ENCODE measurements at places on chromosomes 1 and 21. TPM values are rescaled to one million over a fixed set of nuclear protein-coding genes. Genes with fewer than 3 reads are reported as not detected.

Gene PDPN
- not detected for total RNA-seq

Gene SHISAL2A
- 9.8 TPM for total RNA-seq

Gene CFHR4
- not detected for total RNA-seq

DNA sequence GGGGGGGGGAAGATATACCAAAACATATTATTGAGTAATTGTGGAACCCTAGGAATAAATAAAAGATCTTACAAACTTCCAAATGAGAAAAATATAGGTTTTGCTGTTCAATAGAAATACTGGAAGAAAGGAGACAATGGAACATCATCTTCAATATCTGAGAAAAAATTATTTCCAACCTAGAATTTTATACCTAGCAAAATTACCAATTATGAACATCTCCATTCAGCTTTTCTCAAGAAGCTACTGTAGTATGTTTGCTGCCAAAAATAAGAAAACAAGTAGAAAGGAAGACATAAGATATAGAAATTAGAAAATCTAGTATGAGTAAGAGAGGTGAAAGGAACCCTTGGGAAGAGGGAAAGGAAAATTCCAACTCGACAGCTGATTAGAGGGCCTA is 84.0 kb downstream of the GPR52 start:
- DNase-seq: no peak

DNA sequence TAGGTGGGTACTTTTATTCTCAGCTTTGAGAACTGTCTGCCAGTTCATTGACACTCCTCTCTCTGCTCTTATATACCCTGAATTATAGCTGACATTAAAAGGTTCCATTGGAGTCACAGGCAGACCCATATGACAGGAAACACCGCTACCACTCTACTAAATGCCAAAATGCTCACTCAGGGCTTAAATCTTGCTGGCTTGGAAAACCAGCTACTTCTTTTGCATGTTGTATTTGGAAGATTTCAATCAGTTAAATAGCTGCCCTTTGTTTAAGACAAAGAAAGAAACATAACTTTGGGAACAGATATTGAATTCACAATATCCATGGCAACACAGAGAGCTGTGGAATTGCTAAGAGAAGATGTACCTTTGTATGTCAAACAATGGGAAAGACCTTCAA is 876.5 kb downstream of the USP25 start:
- no peak for DNase-seq

DNA sequence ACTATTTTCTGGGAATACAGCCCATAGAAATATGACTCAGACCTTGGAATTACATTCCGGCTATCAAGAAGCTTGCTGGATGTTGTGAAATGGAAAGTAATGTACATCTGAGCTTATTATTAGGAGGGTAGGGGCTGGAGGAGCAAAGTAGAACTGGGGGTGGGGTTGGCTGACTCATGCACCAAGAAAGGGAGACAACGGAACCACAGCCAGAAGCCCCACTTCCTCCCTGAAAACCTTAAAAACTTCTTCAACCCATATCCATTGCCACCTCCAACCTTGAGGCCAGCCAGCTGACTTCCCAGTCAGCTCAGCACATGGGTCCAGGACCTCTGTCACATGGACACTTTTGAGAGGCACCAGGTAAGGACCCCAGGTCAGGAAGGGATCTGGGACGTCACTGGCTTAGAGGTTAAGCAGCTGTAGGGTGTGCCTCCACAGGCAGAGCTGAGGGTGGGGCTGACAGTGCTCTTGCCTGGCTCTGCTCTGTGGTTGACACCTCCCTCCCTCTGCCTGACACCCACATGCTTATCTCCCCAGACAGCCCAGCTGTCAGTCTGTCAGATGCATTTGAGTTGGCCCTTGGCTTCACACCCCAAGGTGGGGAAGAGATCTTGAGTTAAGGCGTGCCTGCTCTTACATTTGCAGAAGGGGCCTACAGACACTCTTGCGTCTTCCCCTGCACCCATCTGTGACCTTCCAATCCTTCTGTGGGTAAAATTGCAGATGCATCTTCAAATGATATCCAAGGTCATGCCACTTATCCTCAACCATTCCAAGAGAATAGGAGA is 5.7 kb upstream of the ZNF683 start:
- peak; percentile 80 for DNase-seq

DNA sequence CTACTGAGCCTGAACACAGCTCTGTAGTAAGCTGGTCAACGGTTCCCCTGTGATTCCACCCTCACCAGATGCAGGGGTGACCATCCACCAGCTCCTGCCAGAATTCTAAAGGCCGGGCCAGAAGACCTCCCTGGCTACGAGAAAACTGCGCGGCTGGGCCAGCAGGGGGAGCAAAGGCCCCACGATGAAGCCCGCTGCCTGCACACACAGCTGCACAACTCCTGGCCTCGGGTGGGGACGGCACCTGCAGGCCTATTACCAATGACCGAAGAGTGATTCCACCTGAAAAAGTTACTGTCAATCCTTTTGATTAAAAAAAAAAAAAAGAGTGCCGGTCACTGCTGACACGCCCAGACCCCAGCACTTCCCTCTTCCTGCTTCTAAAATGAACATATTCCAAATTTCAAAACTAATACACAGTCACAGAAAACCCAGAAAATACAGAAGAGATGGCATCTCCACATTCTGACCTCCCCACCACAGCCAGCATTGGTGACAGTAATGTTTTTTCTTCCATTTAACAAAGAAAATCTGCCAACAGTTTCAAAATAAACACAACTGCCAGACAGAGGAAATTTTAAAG is 49.8 kb upstream of the RIPK4 start:
- peak; percentile 78 for DNase-seq

DNA sequence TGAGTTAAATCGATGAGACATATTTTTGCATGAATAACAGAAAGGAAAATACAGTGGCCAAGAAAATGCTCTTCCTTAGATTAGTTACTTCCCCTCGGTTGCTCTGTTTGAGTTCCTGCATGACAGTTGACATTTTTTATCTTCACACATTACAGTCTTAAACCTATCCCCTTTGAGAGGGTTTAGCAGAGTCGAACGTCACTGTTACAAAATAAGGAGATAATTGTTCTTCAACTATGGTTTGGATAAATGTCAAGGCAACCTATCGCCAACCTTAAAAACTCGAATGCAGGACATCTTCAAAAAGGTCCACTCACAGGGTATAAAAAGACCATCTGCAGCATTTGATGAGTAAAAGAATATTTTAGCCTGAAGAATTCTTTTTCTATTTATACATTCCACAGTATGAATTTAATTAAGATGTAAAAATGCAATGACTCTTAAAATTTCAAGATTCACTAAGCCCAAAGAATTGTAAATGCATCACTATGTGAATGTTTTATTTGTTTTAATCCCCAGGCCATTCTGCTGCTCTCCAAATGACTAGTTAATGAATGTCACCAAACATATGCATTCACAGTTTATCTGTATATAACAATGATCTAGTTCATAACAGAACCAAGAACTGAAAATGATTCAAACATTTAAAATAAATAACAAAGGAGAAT is 68.9 kb upstream of the COL11A1 start:
- no peak for DNase-seq

Gene VHLL
- not detected for total RNA-seq

Gene S100A7A
- not detected for total RNA-seq

DNA sequence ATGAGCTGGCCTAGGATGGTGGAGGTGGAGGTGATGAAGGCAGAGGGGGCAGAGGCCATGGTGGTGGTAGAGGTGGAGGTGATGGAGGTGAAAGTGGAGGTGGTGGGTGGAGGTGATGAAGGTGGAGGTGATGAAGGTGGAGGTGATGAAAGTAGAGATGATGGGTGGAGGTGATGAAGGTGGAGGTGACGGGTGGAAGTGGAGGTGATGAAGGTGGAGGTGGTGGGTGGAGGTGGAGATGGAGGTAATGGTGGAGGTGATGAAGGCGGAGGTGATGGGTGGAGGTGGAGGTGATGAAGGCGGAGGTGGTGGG is 19.7 kb upstream of the NPHP4 start:
- DNase-seq: no peak

GRCh38 chr1:216482620-216483019 is 59.4 kb upstream of the USH2A start:
- DNase-seq: no peak

GRCh38 chr1:54816130-54816529 is 15.0 kb upstream of the TTC22 start:
- no peak for DNase-seq

GRCh38 chr1:37930246-37931101 is 16.4 kb downstream of the INPP5B start:
- DNase-seq: peak; percentile 70

Gene OR2L8
- total RNA-seq: not detected

DNA sequence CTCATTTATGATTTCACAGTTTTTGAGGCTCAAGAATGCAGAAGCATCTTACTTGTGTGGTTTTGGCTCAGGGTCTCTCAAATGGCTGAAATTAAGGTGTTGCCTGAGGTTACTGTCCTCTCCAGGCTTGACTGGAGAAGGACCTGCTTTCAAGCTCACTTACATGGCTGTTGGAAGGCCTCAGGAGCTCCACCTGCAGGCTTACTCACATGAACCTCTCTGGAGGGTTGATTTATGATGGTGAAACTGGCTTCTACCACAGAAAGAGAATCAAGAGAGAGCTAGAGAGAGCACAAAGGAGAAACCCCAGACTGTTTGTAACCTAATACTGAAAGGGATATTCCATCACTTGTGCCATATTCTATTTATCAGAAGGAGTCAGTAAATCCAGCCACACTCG is 6.2 kb upstream of the KCNK2 start:
- DNase-seq: peak; percentile 34

DNA sequence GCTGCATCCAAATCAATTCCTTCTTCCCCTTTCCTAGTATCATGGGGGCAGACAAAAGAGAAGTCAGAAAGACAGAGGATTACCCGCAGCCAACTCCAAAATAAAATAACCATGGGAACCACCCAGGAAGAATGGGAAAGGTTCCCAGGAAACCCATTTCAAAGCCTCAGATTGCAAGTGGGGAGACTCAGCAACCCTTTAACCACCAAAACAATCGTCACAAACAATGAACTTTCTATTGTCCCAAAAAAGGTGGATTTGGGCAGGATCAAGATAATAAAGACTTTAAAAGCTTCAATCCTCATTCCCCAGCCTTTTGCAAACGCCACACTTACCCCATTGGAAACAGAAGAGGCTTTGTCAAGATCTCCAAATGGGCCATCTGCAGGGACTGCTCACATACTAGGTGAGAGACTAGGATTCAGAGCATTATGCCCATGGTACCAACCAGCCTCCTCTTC is 5.1 kb downstream of the TIAM1 start:
- DNase-seq: no peak

- DNase-seq: no peak
These were observed 30.3 kb upstream of the COL6A2 start for GRCh38 chr21:46067505-46068201.

- peak; percentile 10 for DNase-seq
These were observed 7.5 kb downstream of the KIF1B start for GRCh38 chr1:10217748-10218441.

GRCh38 chr21:45972716-45973474 is 8.7 kb upstream of the COL6A1 start:
- DNase-seq: peak; percentile 33

DNA sequence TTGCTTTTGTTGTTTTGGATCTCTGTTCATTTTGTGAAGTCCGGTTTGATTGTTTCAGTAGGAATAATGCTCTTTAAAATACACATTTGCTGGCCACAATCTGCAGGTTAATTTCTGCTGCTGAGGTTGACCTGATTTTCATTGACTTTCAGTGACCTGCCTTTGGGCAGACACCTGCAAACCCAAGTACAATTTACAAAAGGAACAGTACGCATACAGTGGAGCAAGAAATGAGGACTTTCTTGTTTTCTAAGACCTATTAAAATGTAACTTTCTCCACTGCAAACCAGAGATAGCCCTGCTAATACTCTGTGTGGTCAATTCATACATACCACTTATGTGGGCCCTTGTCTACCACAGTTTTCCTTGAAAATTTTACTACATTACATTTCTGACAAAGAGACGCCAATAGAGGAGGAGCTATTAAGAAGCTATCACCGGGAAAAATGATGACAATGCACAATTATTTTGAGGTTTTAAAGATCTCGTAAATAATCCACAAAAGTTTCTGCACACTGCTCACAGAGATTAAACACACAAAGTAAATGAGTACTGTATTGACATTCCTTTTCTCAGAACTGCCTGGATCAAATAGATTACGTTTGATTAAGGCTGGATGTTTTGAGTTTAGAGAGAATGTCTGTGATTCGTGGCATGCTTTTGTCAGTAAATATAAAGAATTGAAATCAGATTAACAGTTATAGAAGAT is 141.9 kb downstream of the SDCCAG8 start:
- DNase-seq: no peak

- no peak for DNase-seq
These were observed 606.5 kb upstream of the CAMK1G start for GRCh38 chr1:208977012-208977411.

DNA sequence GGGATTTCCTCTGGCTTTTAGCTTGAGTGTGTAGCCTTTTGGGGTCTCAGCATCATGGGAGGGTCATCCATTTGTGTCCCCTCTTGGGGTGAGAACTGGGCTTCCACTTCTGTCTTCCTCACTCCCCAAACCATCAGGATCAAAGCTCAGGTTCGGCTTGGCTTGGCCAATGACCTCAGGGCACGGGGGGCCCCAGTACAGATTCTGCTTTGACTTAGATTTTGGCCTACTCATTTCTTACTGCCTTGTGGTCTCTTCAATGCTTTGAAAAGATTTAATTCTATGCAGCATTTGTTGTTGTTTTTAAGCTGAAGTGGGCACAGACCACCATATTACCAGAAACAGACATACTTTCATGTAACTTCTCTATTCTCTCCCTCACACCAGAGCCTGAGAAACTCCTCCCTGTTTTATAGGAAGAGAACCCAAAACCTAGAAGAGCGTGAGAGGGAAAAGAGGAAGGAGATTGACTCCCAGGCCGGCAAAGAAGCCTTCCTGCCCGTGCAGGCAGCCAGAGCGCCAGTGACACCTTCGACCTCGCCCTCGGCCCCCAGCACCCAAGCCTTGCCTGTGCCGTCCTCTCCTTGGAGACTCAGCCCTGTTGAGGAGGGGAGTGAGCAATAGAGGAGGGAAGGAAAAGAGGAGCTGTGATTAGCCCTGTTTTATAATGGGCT is 1.9 kb upstream of the S100A3 start:
- DNase-seq: no peak

GRCh38 chr1:118077331-118078045 is 107.5 kb downstream of the SPAG17 start:
- DNase-seq: no peak

DNA sequence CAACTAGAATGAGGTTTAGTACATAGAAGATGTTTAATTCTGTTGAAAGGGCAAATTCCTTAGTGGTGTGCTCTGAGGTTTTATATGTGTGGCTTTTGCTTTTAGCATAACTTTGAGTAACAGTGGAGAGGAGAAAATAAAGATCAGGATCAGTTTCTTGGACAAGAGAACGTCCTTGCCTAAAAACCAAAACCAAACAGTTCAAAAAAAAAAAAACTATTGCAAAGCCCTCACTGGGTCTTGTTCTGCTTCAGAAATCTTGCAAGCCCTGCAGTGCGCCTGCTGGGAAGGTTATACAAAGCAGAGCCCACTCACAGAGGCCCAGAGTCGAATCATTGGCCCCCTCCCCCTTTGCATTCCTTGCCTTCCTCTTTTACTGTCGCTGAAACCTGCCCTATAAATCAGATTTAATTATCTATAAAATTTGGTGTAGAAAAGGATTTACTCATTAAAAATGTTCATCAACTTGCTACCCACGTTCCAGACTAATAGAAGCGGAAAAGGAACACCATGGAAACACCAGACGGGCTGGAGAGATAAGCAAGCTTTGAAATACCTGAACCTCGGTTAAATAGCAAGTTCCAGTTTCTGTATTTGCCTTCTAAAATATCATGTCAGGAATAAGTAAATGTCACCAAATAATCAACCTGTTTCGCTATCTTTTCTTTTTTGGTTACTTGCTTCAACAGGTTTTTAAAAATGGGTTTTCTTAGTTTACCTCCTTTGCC is 201.6 kb upstream of the PTBP2 start:
- no peak for DNase-seq
